ENCODE measurements at places on chromosomes 5 and 9.

- no peak for DNase-seq
Measured at GRCh38 chr5:45507178-45507577, 189.0 kb downstream of the HCN1 start.

DNA sequence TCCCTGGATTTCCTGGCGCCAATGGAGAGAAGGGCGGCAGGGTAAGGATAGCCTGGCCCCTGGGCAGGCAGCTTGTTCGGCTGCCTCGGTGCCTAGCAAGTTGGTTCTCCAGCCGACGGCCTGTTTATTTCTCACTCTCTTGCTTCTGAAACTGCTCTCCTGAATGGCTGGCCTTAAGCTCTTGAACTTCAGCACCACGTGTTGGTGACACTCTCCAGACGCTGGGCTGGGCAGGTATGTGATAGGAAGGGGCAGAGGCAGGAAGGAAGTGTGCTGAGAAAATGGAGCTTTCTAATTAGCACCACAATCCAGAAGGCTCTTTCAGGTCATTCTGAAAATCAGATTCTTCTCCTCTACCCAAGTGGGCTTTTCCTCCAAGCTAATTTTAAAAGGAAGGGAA is 91.4 kb upstream of the FCN2 start:
- no peak for DNase-seq

GRCh38 chr5:24804221-24804681 is 159.5 kb upstream of the CDH10 start:
- DNase-seq = no peak

- DNase-seq = peak; percentile 33
Measured at GRCh38 chr9:106883030-106883429, 20.1 kb downstream of the ZNF462 start.

DNA sequence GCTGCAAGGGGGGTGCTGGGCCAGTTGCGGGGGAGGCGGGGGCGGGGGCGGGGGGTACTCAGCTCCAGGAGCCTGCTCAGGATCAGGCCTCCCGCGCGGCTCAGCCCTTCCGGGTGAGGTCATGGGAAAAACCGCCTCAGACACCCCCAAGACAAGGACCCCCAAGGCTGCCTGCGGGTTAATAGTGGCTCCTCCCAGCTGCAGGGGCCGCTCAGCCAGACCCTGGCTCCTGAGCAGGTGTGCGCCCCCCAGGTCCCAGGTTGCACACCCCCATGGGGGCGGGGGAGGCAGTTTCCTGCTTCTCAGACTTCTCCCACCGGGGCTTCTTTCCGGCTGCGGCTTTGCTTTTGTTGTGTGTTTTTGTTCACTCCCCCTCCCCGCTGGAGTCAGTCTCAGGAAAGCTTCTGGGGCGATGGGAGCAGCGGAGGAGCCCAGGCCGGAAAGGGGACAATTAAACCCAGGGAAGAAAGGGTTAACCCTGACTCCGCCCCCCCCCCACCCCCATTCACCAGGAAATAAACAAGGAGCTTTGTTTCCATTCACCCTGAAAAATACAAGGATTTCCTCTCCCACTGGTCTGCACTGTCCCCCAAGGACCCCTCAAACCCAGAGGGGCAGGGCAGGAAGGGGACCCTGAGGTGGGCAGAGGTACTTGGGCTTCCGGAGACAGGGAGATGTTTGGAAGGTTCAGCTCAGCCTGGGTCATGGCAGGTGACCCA is 42.3 kb upstream of the NOTCH1 start:
- DNase-seq = no peak

DNA sequence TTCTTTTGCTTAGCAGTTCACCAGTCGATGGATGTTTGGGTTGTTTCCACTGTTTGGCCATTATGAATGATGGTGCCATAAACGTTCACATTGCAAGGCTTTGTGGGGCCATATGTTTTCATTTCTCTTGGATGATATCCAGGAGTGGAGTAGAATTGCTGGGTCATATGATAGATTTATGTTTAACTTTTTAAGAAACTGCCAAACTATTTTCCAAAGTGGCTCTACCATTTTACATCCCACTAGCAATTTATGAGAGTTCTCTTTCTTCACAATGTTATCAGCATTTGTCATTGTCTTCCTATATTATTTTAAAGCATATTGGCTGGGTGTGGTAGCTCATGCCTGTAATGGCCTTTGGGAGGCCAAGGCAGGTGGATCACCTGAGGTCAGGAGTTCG is 5.2 kb downstream of the GPR107 start:
- DNase-seq = no peak

GRCh38 chr9:78566521-78566920 is 269.6 kb downstream of the PSAT1 start:
- DNase-seq = no peak

- no peak for DNase-seq
Measured at GRCh38 chr9:130271473-130271872, 5.9 kb downstream of the HMCN2 start.

DNA sequence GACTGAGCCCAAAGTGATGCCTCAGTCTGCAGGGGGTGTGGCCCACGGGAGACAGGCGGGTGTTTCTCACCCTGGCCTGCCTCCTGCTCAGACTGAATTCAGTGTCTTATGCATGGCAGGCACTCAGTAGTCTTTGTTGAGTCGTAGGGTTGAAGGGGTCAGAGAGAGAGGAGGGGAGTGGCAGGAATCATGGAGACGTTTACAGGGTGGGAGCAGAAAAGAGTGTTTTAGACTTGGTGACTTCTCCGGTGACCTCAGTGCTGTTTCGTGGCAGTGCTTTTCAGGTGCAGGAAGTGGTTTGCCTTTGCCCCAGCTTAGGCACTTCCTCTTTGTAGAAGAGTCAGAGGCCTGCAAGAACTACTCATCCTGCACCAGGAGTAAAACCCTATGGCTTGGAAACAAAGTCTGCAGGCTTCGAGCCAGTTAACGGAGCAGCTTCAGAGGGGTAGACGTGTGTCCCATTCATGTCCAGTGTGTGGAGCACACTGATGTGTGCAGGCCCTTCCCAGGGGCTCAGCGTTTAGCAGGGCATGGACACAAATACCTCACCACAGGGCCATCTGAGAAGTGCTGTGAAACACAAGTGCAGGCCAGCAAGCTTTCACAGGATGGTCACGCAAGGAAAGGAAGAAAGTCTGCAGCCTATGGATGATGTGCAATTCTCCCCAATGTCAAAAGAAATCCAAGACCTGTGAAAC is 24.5 kb upstream of the SEMA4D start:
- no peak for DNase-seq

GRCh38 chr9:37913480-37914153 is 9.7 kb upstream of the SLC25A51 start:
- DNase-seq = peak; percentile 75

DNA sequence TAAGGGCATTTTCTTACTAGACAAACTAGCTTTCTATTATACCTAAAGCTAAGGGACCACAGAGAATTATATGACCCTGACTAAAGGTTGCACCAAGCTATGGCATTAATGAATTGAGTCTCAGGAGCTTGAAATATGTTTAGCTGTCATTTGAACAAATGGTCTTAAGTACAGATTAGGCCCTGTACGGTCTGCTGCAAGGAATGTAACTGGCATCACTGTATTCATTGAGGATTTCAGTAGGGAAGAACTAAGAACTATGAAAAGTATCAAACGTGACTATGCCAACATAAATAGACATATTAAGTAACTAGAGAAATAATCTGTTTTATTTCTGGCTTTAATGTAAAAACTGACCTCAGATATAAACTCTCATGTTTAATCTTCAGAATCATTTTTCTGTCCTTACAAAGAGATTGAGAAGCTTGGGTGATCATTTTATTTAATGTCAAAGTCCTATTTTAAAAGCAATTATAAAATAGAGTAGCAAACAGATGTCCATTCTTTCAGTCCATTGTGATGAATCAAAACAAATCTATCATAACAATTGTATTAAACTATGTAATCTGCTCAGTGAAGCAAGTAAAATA is 845.9 kb downstream of the MAT2B start:
- DNase-seq = no peak

DNA sequence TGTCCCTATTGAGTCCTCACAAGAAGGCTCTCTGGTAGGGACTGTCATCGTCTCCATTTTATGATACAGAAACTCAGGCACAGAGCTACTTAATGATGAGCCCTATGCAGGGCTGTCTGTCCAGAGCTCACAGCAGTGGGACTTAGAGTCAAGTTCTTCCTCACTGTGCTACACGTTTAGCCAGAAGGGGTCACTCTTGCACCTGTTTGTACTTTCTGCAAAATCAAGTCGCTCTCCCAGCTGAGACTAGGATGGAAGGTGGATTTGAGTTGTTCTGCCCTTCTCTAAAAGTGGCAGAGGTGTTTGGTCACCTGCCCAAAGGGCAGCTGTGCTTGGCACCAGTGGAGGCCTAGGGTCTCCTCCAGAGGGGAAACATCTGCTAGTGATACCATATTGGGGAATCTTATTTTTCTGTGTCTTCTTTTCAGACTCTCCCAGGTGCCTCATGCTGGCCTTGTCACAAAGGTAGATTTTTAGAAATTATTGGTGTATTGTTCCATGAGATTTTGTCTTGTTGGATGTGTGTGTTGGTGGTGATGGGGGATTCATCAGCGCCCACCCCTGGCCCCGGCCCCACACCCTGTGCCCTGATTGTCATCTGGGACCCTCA is 104.2 kb downstream of the PPARGC1B start:
- DNase-seq = peak; percentile 76

All from right lung (tissue), 10 donors.